Non-pigmented ciliary epithelial cell (primary cell): ENCODE measurements at places on chromosomes 13 and 19.
A peak's percentile ranks its signal among the peaks of the same experiment; 100 is the strongest.

GRCh38 chr19:2070436-2070827 lies 19.4 kb upstream of the MKNK2 start:
- DNase-seq, result no peak

GRCh38 chr13:83592095-83592494 lies 290.2 kb downstream of the SLITRK1 start:
- no peak for DNase-seq

- DNase-seq, result no peak
Observed at GRCh38 chr13:75938811-75939560, 302.9 kb downstream of the LMO7 start.

- peak; percentile 14 for DNase-seq
Observed at GRCh38 chr13:34577051-34577450, 365.0 kb upstream of the NBEA start.

GRCh38 chr19:51531349-51532315 lies at the start of gene SIGLEC6:
Gene SIGLEC6 (minus strand): TSS chr19:51531670. CDS start chr19:51531648, 22 bp downstream.
- DNase-seq, result no peak

- DNase-seq, result no peak
Observed at GRCh38 chr19:45884682-45885555, 1.0 kb downstream of the IRF2BP1 start.

GRCh38 chr19:10270616-10271394 lies at the start of gene ICAM1:
Gene ICAM1 (plus strand): TSS chr19:10271120. CDS start chr19:10271160, 40 bp downstream.
- DNase-seq, result no peak

- DNase-seq, result no peak
Observed at GRCh38 chr19:33644284-33644836, 22.6 kb downstream of the CHST8 start.

DNA sequence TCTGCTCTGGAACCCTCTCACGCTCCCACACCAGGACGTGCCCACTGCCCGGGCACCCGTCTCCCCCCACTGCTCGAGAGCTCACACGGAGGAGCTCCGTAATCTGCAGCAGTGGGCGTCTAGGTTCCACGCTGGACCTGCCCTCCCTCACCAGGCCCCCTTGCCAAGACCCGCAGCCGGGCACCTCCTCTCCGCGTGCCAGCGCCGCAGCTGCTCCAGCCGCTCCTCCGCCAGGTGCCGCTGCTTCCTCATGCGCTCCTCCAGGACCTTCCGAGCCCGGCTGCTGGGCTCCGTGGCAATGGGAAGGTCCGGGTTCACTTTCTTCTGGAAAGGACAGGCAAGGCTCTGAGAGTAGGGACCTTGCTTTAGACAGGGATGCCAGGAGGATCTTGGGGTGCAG lies 35.0 kb upstream of the MATK start:
- no peak for DNase-seq

- no peak for DNase-seq
Observed at GRCh38 chr13:103087275-103087674, 21.1 kb upstream of the SLC10A2 start.

- DNase-seq, result peak; percentile 72
Observed at GRCh38 chr13:110756219-110756631, 42.7 kb downstream of the ING1 start.

- DNase-seq, result no peak
Observed at GRCh38 chr19:49061445-49061844, 3.2 kb downstream of the NTF4 start.

DNA sequence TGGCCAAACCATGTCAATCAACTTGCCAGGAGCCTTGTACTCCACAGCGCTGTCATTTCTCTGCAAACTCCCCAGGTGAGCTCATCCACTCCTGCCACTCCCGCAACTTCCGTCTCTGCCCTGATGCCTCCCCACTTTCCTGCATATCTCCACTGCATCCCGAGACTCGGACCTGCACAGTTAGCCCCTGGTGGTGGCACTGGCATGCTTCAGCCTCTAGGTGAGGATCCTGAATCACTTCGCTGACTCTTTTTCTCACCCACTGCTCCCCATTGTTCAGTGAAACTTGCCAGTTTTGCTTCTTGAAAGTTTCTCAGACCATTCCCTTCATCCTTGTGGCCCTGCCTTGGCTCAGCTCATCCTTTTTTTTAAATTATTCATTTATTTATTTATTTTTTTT lies 3.4 kb upstream of the CTU1 start:
- DNase-seq, result no peak

DNA sequence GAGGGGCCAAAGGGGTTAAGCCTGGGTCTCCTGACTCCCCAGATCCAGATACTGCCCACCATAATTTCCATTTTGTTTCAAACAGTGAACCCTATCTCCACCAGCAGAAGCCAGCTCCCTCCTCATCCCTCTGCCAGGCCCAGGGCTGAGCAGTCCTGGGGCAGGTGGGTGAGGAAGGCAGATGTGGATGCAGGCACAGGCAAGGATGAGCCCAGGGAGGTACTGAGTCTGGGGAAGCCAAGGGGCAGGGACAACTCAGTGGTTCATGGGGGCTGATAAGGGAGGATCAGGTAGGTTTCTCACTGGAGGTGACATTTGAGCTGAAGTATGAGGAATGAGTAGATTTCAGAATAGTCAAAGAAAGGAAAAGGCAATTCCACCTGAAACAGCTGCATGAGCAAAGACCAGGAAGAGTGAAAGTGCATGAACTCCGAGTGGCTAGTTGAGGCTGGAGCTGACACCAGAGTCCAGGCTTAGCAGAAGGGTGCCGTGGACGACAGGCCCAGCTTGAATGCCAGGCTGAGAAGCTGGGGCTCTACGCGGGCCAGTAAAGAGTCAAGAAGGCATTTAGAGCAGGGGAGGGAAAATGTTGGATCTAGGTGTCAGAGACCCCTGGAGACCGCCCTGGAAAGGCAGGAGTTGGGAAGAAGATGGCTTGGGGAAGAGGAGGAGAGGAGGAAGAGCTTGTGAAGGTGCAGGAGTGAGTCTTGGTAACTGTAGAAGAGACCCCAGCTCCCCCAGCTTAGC lies 10.3 kb downstream of the CIC start:
- DNase-seq, result no peak

GRCh38 chr13:92224052-92224821 lies 825.8 kb downstream of the GPC5 start:
- DNase-seq, result peak; percentile 79

GRCh38 chr19:757811-758668 lies 7.1 kb downstream of the MISP start:
- no peak for DNase-seq

DNA sequence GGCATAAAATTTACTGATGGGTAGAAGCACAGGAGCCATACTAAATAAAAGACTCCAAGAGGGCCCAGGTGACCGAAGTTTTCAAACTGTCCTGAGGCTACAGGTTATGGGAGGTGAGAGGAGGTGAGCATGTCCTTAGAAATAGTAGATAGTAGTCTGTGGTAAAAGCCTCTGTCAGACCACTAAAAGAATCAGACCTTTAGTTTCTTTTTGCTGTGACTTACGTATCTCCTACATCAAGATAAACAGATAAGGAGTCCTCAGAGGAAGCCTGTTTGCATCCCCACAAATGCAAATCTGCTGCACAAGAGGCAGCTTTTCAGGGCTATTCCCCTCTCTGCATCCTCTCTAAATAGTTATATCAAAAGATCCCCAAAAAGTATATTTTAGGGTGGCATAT lies 711.6 kb upstream of the SLITRK6 start:
- DNase-seq, result no peak

GRCh38 chr13:80577285-80577684 lies 236.4 kb upstream of the SPRY2 start:
- no peak for DNase-seq

GRCh38 chr19:18941628-18942354 lies 774 bp upstream of the HOMER3 start:
- DNase-seq, result no peak

DNA sequence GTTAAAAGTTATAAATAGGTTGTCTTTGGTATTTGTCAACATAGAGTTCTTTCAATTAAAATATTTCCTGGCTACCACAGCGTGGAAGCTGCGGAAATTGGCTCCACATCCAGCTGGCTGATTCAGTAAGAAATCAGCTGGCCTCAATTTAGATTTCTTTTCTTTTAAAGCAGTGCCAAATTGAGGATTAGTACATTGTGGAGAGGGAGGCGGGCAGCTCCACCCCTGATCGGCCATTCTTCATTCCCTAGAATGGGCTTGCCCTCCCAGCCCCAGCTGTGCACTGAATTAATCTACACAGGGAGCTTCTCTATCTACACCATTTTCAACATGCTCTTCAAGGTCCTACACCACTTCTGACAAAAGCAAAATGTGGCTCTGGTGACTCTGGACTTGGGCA lies 624.8 kb downstream of the DACH1 start:
- no peak for DNase-seq

DNA sequence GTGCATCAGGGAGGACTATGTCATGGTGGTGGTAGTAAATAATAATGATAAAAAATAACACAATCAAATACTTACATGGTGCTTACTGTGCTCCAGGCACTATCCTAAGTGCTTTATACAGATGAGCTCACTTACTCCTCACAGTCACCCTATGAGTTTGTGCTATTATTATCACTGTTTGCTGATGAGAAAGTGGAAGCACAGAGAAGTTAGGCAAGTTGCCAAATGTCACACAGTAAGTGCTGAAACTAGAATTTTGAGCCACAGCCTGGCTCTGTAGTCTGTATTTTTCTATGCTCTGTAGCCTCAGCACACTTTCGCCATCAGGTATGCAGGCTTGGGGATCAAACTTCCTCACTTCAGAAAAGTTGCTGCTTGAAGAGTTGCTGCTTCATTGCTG lies 46.6 kb downstream of the HTR2A start:
- DNase-seq, result no peak

- DNase-seq, result no peak
Observed at GRCh38 chr13:29907670-29908069, 57.3 kb upstream of the UBL3 start.

DNA sequence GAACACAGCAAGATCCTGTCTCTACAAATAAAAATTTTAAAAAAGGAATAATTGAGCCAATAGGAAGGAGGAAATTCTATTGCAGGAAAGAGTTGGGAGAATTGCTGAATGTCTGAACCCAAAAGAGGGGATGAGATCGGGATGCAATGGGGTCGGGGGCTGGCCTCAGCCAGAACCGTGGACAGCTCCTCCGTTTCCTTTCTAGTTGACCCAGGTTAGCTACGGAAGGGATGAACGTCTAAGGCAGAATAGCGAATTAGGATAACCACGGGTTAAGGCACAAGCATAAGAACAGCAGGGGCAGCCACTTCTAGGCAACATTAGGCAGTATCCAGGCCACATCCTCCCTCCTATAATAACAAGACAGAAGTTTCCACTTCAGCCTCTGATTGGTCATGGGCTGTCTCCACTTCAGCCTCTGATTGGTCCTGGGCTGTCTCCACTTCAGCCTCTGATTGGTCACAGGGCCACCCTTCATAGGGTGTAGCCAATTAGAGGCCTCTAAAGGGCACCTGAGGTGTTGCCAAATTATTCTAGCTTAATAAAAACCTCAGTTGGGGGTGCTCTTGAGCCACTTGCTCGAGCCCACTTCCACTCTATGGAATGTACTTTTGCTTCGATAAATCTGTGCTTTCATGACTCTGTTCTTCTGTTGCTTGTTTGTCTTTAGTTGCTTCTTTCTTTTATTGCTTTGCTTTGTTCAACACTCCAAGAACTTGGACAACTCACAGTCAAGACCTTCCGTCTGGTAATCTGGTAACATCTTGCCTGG lies 24.9 kb upstream of the TPM4 start:
- DNase-seq, result no peak

DNA sequence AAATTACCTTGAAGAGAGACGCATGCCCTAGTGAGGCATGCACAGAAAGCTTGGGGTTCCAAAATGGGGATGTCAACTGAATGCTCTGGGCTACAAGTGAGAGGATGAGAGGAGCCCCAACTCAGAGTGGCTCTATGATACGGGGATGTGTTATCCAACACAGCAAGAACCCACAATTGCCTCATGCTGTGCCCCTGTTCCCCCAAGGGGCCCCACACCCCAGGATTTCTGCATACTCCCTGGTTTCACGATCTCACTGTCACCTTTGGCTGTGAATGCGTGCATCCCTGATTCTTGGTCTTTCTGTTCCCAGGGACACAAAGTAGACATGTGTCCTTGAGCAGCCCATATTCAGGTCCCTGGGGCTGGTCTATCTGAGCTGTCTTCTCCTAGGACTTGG lies 29.3 kb downstream of the WDR88 start:
- no peak for DNase-seq

DNA sequence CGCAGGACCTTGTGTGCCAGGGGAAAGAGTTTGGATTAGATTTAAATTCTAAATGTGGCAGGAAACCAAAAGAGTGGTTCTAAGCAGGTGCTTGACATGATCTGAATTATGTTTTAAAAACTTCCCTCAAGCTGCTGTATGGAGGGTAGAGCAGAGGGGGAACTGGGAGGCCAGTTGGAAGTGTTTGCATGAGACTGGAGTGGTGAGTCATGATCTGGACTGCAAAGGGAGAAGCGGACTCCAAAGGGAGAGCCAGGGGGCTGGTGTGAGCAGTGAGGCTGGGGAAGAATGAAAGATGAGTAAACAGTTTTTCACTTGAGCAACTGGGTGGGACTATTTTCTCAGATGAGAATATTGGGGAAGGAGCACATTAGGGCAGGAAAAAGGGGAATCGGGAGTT lies 206.1 kb downstream of the DNAJC15 start:
- no peak for DNase-seq

- no peak for DNase-seq
Observed at GRCh38 chr13:112951674-112952371, 17.2 kb upstream of the MCF2L start.

GRCh38 chr13:34350671-34351070 lies 532.7 kb downstream of the RFC3 start:
- DNase-seq, result no peak

- DNase-seq, result no peak
Observed at GRCh38 chr19:1601613-1602064, 3.6 kb downstream of the UQCR11 start.

DNA sequence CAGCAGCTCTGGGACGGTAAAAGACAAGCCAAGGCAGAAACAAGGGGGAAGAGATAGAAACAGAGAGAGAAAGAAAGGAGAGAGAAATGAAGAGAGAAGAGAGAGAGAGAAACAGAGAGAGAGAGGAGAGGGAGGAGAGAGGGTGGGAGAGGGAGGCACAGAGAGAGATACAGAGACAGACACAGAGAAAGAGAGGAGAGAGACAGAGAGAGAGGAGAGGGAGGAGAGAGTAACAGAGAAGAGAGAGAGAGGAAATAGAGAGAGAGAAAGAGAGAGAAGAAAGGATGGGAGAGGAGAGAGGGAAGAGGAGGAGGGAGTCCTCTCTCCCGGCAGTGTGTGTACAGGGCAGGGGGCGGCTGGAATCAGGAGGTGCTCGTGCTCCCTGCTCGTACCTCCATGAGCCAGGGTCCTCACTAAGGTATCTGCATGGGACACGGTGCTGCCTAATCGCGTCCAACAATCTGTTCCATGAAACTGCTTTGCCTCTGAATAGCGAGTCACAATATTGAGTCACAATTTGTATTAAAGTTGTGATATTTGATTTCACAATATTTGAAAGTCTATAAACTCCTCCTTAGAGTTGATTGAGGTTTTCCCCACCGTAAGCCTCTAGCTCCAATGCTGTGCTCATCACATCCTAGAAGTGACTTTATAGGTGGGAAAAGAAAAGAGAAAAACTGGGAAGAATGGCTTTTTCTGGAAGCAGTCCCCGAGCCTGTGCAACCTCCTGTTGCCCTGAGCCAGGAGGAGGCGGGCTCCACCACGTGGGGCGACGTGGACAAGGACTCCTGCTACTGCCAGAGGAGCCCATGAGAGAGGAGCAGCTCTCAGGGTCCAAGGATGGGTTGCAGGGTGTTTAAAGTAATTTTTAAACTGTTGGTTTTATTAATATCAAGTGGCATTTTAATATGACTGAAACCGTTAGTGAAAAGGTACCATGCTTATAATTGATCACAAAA lies 81.7 kb upstream of the ARHGEF7 start:
- DNase-seq, result no peak

GRCh38 chr19:29779921-29780320 lies 31.9 kb upstream of the CCNE1 start:
- no peak for DNase-seq

- no peak for DNase-seq
Observed at GRCh38 chr13:66348745-66349690, 881.1 kb downstream of the PCDH9 start.
